H4 (cell line): ENCODE measurements at places on chromosomes 5 and 9. TPM values are rescaled to one million over a fixed set of nuclear protein-coding genes. Genes with fewer than 3 reads are reported as not detected.
A peak's percentile ranks its signal among the peaks of the same experiment; 100 is the strongest.

DNA sequence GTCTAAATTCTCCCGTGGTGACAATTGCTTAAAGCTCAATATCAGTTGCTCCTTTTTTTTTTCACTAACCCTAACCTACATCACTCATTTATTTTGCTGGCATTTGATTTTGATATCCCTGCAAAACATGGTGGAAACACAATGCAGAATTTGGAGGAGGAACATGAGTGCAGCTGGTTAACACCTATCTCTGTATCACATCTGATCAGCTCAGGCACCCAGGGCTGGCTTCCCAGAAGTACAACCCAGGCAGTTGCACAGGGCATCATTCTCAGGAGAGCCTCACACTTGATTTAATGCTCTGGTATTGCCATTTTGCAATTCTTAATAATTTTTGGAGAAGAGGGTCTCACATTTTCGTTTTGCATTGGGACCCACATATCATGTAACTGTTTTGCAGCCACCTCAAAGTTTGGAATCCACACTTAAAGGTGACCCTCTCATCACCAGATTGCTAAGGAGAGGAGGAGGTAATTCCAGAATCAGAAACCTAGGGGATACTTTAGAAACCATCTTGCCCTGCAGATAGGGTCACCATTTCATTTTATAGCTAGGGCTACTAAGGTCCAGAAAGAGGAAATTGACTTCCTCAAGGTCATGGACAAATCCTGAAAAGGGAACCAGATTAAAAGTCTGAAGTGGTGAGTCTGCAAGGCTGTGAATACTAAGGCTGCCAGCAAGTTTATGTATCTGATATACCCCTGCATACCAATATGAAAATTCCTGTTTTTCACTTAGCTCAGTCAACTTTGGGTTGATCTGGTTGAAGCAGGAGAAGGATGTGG is 19.3 kb upstream of the ADAM19 start:
- DNase-seq = no peak

DNA sequence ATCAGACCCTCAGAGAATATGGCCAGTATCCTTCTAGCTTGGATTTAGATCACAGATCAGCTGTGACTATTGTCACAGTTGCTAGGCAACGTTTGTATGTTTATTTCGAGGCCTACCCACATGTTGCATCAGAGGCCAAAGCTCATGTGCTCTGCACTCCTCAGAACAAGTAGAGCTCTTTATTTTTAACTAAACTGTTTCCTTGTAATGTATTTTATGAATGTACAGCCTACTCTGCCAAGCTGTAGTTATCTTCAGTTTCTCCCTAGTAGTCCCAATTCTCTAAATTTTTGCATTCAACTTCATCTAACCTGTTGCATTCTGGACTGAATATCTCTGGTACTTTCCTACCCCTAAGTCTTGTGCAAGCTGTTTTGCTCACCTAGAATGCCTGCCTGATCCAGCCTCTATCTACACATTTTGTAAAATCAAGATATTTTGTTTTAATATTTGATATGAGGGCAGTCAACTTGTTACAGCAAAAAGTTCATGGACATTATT is 52.8 kb downstream of the CAST start:
- peak; percentile 73 for DNase-seq

GRCh38 chr9:95736891-95737522 is 138.5 kb upstream of the ERCC6L2 start:
- DNase-seq = no peak

GRCh38 chr5:33170411-33170810 is 270.4 kb upstream of the TARS1 start:
- DNase-seq = no peak

- DNase-seq = no peak
Measured at GRCh38 chr9:75188756-75189155, 100.4 kb downstream of the OSTF1 start.

- DNase-seq = peak; percentile 29
Measured at GRCh38 chr5:60649288-60649917, 50.6 kb downstream of the DEPDC1B start.

GLRX gene
- total RNA-seq = 27.0 and 62.0 TPM in 2 replicates

PCDH1 gene
- 1.2 and 6.6 TPM in 2 replicates for total RNA-seq
